ENCODE measurements at places on chromosomes 3 and 15. TPM values are rescaled to one million over a fixed set of nuclear protein-coding genes. Genes with fewer than 3 reads are reported as not detected.

DNA sequence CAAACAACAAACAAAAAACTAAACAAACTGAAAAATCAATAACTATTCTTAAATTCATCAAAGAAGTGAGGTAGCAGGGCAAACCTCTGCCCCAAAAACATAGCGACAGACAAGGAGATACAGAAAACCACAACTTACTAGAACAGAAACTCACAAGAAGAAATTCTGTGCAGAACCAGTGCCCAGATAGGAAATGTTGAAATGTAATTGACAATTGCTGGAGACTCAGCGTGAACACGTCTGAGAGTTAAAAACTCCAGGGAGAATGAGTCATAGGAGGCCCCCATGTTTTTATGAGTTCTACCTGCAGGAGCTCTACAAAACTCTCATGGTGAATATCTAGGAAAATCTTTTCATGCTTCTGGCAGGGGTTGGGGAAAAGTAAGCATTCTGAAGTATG lies 95.5 kb upstream of the SETMAR start:
- no peak for DNase-seq

DNA sequence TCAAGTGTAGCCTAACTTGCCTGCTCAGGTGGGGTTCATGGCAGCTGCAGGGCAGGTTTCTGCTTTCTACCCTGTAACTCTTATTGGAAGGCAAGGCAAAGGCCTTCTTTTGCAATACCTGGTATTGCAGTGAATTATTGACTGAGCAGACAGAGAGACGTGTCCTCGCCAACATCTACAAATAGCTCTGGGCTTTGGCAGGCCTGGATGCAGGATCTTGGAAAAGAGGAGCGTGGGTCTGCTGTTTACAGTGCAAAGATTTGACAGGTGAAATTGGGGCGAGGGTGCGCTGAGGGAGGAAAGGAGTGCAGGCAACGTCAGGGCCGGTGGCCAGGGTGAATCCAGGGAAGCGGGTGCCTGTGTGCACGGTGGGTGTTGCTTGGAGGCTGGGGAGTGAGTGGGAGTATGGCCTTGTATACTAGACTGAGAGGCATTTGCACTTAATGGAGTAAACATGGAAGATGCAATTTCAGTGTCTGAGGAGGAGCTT lies 44.5 kb downstream of the ST6GAL1 start:
- DNase-seq: no peak

DNA sequence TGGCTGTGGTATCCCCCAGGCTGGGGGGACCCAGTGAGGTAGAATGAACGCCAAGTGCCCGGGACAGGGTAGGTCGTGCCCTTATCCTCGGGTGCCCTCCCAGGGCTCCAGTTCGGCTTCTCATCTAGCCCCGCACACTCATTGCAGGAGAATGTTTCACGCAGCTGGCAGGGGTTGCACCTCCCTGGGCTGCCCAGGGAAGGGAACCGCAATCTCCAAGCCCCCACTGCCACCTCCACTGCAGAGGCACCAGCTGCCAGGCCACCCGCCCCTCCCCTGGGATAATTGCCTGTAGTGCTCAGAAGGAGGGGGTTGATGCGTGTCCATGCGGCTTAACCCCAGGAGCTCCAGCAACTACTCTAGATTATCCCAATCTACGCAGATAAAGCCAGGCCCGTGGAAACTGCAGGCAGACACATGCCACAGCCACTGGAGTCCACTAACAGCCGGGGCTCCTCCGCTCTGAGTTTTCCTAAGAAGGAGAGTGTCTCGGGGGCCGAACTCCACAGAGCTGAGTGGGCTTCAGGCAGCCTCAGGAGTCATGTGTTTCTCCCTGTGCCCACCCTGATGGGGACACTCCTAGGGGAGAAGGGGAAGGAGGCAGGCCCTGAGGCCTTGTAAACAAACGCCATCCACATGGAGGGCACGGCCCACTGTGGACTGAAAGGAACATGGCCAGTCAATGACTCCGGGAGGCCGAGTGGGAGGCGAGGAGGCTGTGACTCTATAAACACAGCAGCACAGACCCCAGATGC lies 137.2 kb upstream of the IQSEC1 start:
- no peak for DNase-seq

GRCh38 chr3:80213086-80213485 lies 445.3 kb upstream of the ROBO1 start:
- no peak for DNase-seq

GRCh38 chr15:51218299-51218938 lies 120.0 kb downstream of the CYP19A1 start:
- DNase-seq: no peak

DNA sequence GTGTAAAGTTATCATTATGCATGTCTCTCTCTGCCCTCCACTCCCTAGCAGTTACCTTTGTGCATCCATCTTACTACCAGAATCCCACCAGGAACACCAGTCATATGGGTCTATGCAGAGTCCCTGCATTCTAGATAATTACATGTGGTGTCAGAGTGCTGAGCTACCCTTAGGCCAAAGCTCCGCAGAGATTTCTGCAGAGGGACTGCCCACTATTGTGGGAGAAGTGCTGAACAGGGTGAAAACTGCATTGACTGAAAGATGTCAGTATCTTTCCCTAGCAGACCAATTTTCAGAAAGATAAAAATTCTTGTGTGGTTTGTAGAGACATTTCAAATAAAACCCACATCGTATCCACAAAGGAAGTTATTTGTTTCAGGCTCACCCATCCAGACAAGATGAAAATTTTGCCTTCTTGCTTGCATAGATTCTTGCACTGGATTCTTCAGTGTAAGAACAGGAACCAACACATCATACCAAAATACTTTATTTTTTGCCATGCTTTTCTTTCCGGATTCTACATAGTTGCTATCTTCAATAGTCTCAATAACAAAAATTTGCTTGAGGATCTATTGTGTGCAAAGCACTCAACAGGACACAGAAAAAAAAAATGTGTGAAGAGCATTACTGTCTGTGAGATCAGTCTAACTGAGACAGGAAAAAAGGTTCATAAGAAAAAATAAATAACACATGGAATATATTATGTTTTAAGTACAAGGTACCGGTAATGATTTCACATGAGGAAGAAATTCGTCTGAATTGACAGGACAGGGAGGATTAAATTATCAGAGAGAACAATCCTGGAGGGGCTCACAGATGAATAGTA lies 32.0 kb upstream of the CCDC80 start:
- DNase-seq: no peak

- DNase-seq: no peak
Observed at GRCh38 chr3:44222337-44222736, 19.3 kb upstream of the TOPAZ1 start.

DNA sequence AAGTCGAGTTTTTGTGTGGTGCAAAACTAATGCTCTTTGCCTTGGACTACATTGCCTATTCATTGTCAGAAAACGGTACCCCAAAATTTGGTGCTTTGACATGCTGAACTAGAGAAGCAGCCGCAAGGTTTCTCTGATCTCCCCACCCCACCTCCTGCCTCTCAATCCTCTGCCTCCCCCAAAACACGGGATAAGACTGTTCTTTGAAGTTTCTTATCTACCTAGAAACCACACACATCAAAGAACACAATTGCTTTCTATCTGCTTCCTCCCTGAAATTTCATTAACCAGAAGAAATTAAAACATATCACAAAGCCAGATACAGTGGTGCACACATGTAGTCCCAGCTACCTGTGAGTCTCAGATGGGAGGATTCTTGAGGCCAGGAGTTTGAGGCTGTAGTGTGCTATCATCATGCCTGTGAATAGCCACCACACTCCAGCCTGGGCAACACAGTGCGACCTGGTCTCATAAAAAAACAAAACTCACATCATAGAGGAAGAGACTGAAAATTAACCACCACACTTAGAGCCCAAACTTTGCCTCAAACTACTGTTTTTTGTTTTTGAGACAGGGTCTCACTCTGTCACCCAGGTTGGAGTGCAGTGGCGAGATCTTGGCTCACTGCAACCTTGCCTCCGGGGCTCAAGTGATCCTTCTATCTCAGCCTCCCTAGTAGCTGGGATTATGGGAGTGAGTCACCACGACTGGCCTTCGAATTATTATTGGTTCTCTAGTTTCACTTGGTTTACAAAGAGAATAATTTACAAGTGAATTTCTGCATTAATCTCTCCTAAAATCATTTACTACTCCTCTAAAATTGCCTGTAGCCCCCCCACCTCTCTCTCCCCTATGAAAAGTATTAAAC lies 2.7 kb upstream of the PCNP start:
- DNase-seq: no peak

DNA sequence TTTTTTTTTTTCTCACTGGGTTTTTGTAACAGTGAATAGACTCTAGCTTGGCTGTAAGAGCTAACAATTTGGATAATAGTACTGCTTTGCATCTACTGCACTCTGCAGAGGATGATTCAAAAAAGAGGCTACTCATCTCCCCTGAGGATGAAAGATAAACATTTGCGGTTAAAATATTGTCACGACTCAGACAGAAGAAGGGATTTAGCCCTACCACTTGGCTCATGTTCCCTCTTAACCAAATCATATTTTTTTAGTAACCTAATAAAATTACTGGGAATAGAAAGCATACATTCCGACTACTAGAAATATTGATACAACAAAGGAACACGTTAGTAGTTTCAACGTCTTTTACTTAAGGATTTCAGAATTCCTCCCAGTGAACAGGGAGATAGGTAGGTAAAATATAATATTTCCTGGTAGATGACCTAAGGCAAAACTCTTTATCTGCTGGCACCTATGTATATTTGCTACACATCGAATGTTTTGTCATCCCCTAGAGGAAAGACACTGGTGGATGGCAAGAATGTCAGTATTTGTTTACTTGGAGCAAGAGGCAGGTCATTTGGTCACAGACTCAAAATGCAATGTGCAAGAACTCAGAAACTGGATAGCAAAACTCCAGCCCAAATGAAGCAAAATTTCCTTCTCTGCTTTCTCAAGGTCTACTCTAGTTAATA lies 110.8 kb downstream of the GREM1 start:
- DNase-seq: peak; percentile 80

DNA sequence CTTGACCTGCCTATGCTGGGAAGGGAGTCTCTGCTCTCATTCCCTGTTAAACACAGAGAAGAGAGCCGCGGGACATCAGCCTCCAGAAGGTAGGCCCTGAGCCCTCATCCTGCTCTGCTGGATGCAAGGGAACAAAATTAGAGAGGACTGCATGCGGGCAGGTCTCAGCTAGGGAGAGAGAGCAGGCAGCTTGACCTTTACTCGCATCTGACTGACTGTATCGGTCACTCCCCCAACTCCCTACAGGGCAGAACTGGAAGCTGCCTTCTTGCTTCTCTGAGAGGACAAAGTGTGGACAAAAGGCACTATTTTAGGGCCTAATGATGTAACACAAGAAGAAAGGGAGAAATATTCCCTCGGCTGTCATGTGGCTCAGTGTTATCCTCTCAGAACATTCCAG lies 38.7 kb upstream of the ATOSA start:
- DNase-seq: no peak

PRR20G gene
- polyA plus RNA-seq: not detected

DNA sequence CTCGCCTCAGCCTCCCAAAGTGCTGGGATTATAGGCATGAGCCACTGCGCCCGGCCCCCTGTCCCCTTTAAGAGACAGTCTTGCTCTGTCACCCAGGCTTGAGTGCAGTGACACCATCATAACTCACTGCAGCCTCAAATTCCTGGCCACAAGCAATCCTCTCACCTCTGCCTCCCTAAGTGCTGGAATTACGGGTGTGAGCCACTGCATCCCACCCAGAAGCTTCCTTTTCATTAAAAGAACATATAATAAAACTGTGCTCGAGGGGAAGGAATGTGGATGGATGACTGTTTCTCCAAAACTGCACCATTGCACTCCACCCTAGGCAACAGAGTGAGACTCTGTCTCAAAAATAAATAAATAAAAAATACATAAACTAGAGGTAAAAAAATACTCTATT lies 70.1 kb downstream of the NCEH1 start:
- no peak for DNase-seq

GRCh38 chr3:125147491-125147820 lies 65.1 kb downstream of the SLC12A8 start:
- no peak for DNase-seq

GPR15 gene
- polyA plus RNA-seq: not detected

KBTBD8 gene
- polyA plus RNA-seq: 0.31 TPM

TEX55 gene
- polyA plus RNA-seq: not detected

RAB6B gene
- 3.0 TPM for polyA plus RNA-seq

DNA sequence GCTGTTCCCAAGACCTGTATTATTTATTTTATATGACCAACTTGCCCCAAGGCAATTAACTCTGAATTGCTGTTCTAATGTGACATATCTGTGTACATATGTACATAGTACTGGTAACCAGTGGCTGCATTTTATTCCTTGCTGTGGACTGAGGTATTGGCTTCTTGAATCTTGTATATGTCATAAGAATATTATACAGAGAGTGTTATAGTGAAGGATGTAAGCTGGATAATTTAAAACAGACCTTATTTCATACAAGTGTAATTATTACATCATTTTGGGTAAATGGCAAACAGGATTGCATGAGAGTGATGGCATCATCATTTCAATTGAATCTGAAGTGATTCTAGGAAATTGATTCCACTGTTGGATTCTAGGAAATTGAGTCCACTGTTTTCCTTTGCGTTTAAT lies 32.9 kb downstream of the B3GALNT1 start:
- DNase-seq: no peak

DNA sequence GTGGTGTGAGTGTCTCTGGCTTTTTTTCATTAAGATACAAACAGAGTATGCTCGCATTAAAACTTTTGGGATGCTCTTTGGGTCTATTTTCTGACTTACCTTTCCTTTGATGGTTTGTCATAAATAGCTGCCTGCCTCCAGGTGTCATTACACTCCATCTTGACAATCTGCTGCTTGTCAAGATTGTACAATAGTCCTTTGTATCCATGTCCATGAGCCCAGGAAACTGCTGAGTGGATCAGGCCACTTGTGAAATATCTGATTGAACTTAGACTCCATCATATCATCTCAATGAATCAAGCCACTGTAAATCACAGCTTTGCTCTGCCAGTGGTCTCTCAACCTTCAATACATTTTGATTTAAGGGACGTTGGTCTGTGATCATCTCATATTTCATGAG lies 135.2 kb downstream of the ECT2 start:
- no peak for DNase-seq

- DNase-seq: no peak
Observed at GRCh38 chr3:13764161-13764560, 115.7 kb downstream of the WNT7A start.

- DNase-seq: no peak
Observed at GRCh38 chr3:103712320-103713008, 1277.6 kb downstream of the ZPLD1 start.

GNAT1 gene
- not detected for polyA plus RNA-seq

ACKR2 gene
- not detected for polyA plus RNA-seq

GRCh38 chr15:96535148-96535547 lies 204.6 kb downstream of the NR2F2 start:
- DNase-seq: no peak

DNA sequence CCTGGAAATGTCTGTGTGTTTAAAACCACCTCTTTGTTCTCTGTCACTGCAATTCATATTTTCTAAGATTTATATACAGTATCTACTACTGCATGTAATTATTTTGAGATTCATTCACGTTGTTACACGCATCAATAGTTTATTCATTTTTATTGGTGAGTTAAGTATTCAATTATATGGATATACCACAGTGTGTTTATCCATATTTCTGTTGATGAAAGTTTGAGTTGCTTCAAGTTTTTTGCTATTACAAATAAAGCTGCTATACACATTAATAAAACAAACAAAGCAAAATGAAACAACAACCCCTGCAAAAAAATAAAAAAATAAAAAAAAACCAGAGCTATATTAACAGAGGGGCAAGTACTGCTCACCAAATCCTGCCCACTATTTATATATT lies 122.3 kb downstream of the NR2E3 start:
- DNase-seq: no peak

DNAJC13 gene
- polyA plus RNA-seq: 42.7 TPM

SAMMSON gene
- polyA plus RNA-seq: not detected

Data from BJ (cell line).